Ureter (tissue), 1 donor: ENCODE measurements at places on chromosomes 1 and 21. TPM values are rescaled to one million over a fixed set of nuclear protein-coding genes. Genes with fewer than 3 reads are reported as not detected.

ADAMTS1 gene
- 145 TPM for total RNA-seq

MTFR1L gene
- total RNA-seq = 66.9 TPM

AMY2B gene
- total RNA-seq = 38.0 TPM

HSPA13 gene
- total RNA-seq = 18.2 TPM

SPRR5 gene
- total RNA-seq = not detected

UBE4B gene
- total RNA-seq = 41.8 TPM

AMY1A gene
- not detected for total RNA-seq

NHLH1 gene
- not detected for total RNA-seq

DMBX1 gene
- not detected for total RNA-seq

SLC6A9 gene
- 38.3 TPM for total RNA-seq

RPL22 gene
- 595 TPM for total RNA-seq

LIPI gene
- not detected for total RNA-seq

TTC34 gene
- total RNA-seq = 3.0 TPM

GPR37L1 gene
- 0.10 TPM for total RNA-seq

HSF2BP gene
- 2.0 TPM for total RNA-seq

OLIG1 gene
- total RNA-seq = not detected

HIPK1 gene
- 73.2 TPM for total RNA-seq

KRTAP12-2 gene
- total RNA-seq = not detected

SELENBP1 gene
- 57.1 TPM for total RNA-seq

KRTAP10-10 gene
- not detected for total RNA-seq

NBPF20 gene
- 4.0 TPM for total RNA-seq

FNDC5 gene
- total RNA-seq = 1.7 TPM

RCSD1 gene
- 8.7 TPM for total RNA-seq

MAP3K21 gene
- total RNA-seq = 4.7 TPM

FRRS1 gene
- 16.3 TPM for total RNA-seq

AUNIP gene
- total RNA-seq = 0.91 TPM

FAM72B gene
- 0.68 TPM for total RNA-seq

SYCP1 gene
- not detected for total RNA-seq

AMPD1 gene
- 0.86 TPM for total RNA-seq

AQP10 gene
- total RNA-seq = not detected

FLG2 gene
- total RNA-seq = not detected

WDR64 gene
- total RNA-seq = not detected

CATSPERE gene
- 3.3 TPM for total RNA-seq

FAM78B gene
- total RNA-seq = 3.6 TPM

GPR161 gene
- total RNA-seq = 7.6 TPM

ZNF593OS gene
- not detected for total RNA-seq

PLCH2 gene
- 90.0 TPM for total RNA-seq

CA14 gene
- 1.4 TPM for total RNA-seq

SPATA1 gene
- total RNA-seq = 0.96 TPM

AGO4 gene
- total RNA-seq = 19.5 TPM

KRTAP7-1 gene
- total RNA-seq = not detected

REN gene
- total RNA-seq = 0.89 TPM

S100A3 gene
- total RNA-seq = 6.5 TPM

ANGPTL1 gene
- 26.3 TPM for total RNA-seq

CD34 gene
- 40.9 TPM for total RNA-seq

AIM2 gene
- total RNA-seq = 2.9 TPM

CCDC24 gene
- total RNA-seq = 22.6 TPM

C8B gene
- not detected for total RNA-seq

RNF11 gene
- total RNA-seq = 124 TPM

GRHL3 gene
- 140 TPM for total RNA-seq

H3-3A gene
- 501 TPM for total RNA-seq

PTAFR gene
- total RNA-seq = 9.9 TPM
